ENCODE measurements at places on chromosomes 2 and 18. TPM values are rescaled to one million over a fixed set of nuclear protein-coding genes. Genes with fewer than 3 reads are reported as not detected.

The CNDP1 gene
- 0.20 TPM for polyA plus RNA-seq

The HSBP1L1 gene
- polyA plus RNA-seq = 21.7 TPM

The UGT1A8 gene
- not detected for polyA plus RNA-seq

The ZEB2 gene
- polyA plus RNA-seq = 228 TPM

The KHK gene
- polyA plus RNA-seq = 4.2 TPM

The EFR3B gene
- polyA plus RNA-seq = 6.8 TPM

The TRIM43 gene
- not detected for polyA plus RNA-seq

The ENOSF1 gene
- 131 TPM for polyA plus RNA-seq

The DAW1 gene
- 1.1 TPM for polyA plus RNA-seq

The PLB1 gene
- 2.7 TPM for polyA plus RNA-seq

The NEDD4L gene
- polyA plus RNA-seq = 91.7 TPM

The MSH6 gene
- 67.9 TPM for polyA plus RNA-seq

The GAREM1 gene
- polyA plus RNA-seq = 11.6 TPM

The ADRA2B gene
- polyA plus RNA-seq = 2.3 TPM

The FRZB gene
- polyA plus RNA-seq = 2.3 TPM

The SPDYA gene
- 3.7 TPM for polyA plus RNA-seq

The SGO2 gene
- polyA plus RNA-seq = 15.1 TPM

The HRH4 gene
- polyA plus RNA-seq = not detected

The SERPINB10 gene
- 0.24 TPM for polyA plus RNA-seq

The HTR2B gene
- polyA plus RNA-seq = 0.46 TPM

The SOX11 gene
- 45.3 TPM for polyA plus RNA-seq

The PTPRM gene
- 89.2 TPM for polyA plus RNA-seq
